ENCODE measurements at places on chromosomes 1 and 21. TPM values are rescaled to one million over a fixed set of nuclear protein-coding genes. Genes with fewer than 3 reads are reported as not detected.
A peak's percentile ranks its signal among the peaks of the same experiment; 100 is the strongest.

DNA sequence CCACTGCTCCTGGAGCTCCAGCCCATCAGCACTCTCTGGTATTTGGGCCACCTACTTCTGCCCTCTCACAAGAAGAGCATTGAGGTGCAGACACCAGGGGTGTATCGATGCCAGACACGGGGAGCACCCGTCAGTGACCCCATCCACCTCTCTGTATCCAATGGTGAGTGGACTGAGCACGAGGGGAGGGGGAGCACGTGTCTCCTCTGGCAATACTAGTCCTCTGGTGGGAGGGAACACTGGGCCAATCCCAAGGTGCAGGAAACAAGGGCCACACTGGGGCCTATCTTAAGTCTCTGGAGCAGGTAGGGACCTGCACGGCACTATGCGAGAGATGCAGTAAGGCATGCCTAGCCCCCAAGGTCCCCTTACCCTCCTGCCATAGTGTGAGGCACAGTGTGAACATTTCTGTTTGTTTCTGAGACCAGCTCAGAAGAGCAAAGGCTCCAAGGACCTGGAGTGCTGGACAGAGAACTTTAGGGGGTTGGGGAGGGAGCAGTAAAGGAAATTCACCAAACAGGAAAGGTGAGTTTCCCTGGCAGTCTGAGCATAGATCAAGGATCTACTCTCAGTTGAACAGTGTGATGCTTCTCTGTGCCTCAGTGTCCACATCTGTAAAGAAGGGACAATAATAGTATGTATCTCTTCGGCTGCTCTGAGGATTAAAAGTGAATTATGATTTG, 2.3 kb downstream of the FCRLB start:
- DNase-seq: no peak

DNA sequence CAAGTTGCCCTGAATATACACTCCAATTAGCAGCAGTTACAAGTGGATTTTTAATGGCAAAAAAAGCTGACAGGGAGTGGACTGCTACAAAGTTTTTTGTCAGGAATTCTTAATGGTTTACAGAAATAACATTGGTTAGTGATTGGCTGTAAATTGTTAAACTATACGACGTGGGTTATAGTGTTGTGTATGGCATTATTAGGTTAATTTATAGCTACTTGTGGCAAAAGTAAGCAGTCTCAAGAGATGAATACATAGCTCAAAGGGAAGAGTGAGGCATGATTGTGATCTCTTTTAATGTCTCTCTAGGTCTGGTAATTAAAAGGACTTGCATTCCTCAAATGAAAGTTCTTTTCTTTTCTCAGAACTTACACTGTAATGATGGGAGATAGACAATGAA, 75.8 kb upstream of the CD1D start:
- no peak for DNase-seq

DNA sequence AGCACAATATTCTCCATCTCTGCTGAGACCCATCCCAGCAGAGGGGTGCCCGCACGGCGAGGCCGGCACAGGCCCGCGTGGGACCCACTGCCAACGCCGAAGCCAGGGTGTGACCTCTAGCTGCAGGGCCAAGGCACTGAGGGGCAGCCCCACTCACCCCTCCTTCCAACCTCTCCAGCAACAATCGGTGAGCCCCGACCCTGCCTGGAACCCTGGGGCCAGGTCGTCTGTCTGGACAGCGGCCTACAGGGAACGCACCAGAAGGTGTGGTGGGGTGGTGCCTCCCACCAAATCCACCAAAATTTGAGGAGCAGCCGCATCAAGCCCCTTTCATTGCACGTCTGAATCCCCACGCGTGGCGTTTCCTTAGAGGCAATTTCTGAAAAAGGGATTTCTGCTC, 63.0 kb upstream of the ADARB1 start:
- no peak for DNase-seq

- no peak for DNase-seq
Observed at GRCh38 chr1:20344738-20345137, 54.1 kb downstream of the VWA5B1 start.

GRCh38 chr1:107680579-107680985, 284.4 kb downstream of the VAV3 start:
- DNase-seq: no peak

- no peak for DNase-seq
Observed at GRCh38 chr1:53590531-53591515, 131.6 kb downstream of the DMRTB1 start.

- no peak for DNase-seq
Observed at GRCh38 chr1:91706140-91706957, 179.6 kb downstream of the TGFBR3 start.

- DNase-seq: peak; percentile 74
Observed at GRCh38 chr1:39653546-39654031, 14.1 kb upstream of the HEYL start.

GRCh38 chr1:157390651-157391050, 161.7 kb downstream of the FCRL5 start:
- no peak for DNase-seq

- no peak for DNase-seq
Observed at GRCh38 chr1:67459068-67459467, 28.9 kb upstream of the SERBP1 start.

CFHR1 gene
- not detected for total RNA-seq

FGR gene
- total RNA-seq: 0.29 TPM

LRRC71 gene
- not detected for total RNA-seq

AK5 gene
- total RNA-seq: 8.9 TPM

RPTN gene
- not detected for total RNA-seq

CASZ1 gene
- total RNA-seq: 1.6 TPM
